ENCODE measurements at places on chromosomes 1 and 21.
A peak's percentile ranks its signal among the peaks of the same experiment; 100 is the strongest.

GRCh38 chr1:109388884-109389637 is 8.7 kb downstream of the SORT1 start:
- DNase-seq = no peak

DNA sequence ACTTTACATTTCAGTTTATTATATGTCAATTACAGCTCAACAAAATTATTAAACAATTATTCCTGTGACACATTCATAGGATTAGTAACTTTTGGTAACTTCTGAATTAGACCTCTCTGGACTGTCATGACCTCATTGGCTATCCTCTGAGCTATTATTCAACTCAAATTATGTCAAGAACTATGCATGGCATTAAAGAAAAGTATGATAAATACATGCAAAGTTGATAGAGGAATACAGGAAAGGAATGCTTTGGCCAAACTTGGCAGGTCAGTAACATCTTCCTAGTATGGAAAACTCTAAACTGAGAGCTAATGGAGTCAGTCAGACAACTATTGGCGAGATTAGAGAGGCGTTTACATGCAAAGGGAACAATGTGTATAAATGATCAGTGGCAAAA is 158.4 kb downstream of the DUSP10 start:
- no peak for DNase-seq

GRCh38 chr21:34743831-34744230 is 75.0 kb downstream of the CLIC6 start:
- DNase-seq = peak; percentile 56

DNA sequence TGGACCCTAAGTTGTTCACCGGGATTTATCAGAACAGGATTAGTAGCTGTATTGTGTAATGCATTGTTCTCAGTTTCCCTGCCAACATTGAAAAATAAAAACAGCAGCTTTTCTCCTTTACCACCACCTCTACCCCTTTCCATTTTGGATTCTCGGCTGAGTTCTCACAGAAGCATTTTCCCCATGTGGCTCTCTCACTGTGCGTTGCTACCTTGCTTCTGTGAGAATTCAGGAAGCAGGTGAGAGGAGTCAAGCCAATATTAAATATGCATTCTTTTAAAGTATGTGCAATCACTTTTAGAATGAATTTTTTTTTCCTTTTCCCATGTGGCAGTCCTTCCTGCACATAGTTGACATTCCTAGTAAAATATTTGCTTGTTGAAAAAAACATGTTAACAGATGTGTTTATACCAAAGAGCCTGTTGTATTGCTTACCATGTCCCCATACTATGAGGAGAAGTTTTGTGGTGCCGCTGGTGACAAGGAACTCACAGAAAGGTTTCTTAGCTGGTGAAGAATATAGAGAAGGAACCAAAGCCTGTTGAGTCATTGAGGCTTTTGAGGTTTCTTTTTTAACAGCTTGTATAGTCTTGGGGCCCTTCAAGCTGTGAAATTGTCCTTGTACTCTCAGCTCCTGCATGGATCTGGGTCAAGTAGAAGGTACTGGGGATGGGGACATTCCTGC is 3.9 kb upstream of the OLFML3 start:
- DNase-seq = peak; percentile 55

DNA sequence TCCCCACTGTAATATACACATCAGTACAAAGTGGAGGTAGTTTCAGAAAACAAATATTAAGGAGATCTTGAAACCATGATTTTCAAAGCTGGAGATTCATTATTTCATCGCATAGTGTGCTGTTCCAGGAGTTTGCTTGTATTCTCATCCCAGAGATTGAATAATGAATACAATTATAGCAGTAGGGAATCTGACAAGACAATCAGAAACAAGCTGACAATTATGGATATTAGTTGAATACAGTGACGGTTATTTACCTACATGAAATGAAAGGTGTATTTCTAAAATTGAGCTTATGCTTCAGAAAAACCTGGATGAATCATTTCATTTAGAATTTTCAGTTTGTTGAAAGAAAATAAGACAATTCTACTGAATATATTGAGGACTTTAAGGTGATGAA is 2119.0 kb downstream of the MRPL39 start:
- DNase-seq = no peak

GRCh38 chr1:997993-998744 is 1.7 kb downstream of the HES4 start:
- DNase-seq = no peak

GRCh38 chr1:20057886-20058420 is 12.0 kb upstream of the PLA2G5 start:
- DNase-seq = no peak

GRCh38 chr1:156123356-156124196 is 9.1 kb downstream of the LMNA start:
- peak; percentile 98 for DNase-seq

GRCh38 chr1:205856433-205856832 is 6.5 kb upstream of the PM20D1 start:
- DNase-seq = no peak

GRCh38 chr1:206850401-206850800 is 15.0 kb upstream of the IL20 start:
- no peak for DNase-seq

DNA sequence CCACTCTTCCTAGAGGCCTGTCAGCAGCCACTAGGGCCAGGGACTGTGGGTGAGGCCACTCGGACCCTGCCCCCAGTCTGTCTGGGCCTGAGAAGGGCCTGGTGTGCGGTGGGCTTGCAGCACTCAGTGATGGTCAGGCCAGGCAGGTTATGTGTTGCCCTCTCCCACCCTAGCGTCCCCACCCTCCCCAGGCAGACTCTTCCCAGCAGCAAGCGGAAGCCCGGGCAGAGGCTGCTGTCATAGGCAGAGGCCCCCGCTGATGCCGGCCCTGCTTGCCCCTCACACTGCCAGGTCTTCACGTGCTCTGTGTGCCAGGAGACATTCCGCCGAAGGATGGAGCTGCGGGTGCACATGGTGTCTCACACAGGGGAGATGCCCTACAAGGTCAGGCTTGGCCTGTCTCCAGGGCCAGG is 6.6 kb downstream of the ZBTB48 start:
- DNase-seq = no peak

DNA sequence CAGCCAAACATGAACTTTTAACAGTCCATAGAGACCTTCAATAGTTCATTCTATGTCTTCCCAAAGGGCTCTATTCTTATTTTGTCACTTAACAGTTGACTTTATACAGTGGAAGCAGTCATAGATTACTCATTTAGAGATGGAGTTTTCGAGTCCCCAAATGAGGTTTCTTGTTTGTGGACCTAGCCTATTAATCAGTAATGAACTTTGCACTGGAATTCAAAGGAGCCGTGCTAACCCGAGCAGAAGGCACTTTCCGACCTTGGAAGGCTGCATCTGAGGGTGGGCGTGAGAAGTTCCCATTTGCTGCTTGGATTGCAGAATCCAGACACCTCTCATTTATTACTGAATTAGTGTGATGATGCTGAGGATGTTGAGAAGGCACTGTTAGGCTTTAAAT is 46.4 kb downstream of the TTC39A start:
- no peak for DNase-seq

DNA sequence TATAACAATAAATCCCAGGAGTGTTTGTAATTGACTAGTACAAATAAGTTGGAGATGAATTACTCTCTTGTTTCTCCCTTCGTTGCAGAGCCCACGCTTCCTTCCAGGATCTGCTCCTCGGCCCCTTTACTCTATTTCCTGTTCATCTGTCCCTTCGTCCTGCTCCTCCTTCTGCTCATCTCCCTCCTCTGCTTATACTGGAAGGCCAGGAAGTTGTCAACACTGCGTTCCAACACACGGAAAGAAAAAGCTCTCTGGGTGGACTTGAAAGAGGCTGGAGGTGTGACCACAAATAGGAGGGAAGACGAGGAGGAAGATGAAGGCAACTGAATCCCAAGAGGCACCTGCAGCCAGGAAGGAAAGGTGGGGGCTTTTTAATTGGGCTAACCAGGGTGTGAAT is 26.4 kb upstream of the TTF2 start:
- DNase-seq = no peak

- no peak for DNase-seq
Observed at GRCh38 chr1:20538227-20538626, 14.1 kb upstream of the FAM43B start.

- DNase-seq = no peak
Observed at GRCh38 chr1:53369761-53370160, 41.9 kb upstream of the LRP8 start.

DNA sequence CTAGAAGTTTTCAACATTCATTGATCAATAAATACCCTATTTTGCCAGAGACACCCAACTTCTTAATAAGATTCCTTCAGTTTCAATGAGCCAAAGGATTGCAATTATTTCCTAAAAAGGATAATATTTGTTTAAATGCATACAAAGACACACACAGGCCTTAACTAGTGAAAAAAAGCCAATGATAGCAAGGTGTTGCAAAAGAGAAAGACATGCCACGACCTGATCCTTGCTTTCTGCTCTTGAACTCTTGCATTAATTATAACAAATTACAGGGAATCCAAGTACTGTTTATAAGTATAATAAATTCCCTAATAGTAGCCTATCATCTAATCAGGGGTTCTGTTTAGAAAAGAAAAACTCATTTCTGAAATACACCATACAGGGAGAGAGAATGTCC is 131.1 kb downstream of the PTPN14 start:
- no peak for DNase-seq

GRCh38 chr1:64030411-64030810 is 173.0 kb upstream of the UBE2U start:
- no peak for DNase-seq

GRCh38 chr1:99268021-99268420 is 3.7 kb downstream of the PLPPR4 start:
- DNase-seq = peak; percentile 23

DNA sequence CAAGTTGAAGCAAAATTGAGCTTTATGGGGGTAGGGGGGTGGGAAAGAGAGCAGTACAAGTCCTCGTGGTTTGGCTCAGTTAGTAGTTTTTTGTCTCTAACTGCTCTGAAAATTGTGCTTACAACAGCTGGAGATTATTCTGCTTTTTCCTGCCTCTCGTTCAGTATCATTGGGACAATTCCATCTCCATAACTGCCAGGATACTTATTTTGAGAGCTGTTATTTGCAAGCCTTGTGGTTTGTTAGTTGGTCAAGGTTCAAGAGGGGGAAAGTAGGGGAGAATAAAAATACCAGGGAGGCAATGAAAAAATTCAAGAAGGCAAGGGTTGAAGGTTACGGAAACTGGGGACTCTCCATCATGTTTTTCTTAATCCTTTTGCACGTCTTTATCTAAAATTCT is 811.8 kb upstream of the ADGRL2 start:
- DNase-seq = peak; percentile 48

DNA sequence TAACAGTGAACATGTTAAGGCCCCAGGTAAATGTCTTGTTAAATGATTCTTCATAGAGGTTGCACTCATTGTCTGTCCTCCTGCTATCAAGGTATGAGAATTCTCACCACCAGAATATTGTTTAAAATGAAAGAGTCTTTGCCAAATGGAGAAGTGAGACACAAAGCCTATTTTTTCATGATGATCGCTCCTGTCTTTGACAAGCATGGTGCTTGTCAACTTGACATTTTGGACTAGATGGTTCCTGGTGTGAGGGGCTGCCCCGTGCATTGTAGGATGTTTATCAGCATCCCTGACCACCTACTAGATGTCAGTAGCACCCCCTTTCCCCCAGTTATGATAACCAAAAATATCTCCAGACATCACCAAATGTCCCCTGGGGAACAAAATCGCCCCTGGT is 65.6 kb downstream of the MDM4 start:
- DNase-seq = no peak

DNA sequence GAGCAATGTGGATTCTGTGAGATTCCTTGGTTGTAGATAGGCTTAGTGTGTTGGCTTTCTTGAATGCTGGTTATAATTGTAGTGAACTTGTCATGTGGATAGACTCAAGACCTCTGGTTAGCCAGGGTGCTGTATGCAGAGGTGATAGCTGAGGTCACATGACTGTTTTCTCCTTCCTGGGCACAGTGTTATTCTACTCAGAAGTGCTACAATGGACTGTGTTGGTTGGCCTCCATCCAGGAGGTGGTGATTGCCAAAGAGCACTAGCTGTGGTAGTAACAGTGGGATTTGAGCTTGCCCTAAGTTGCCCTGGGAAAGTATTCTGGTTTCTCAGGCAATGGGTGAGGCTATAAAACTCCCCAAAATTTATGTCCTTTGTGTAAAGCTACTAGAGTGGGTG is 71.6 kb downstream of the SH3BGR start:
- no peak for DNase-seq

GRCh38 chr1:190475421-190476141 is 2.1 kb downstream of the BRINP3 start:
- peak; percentile 29 for DNase-seq

- no peak for DNase-seq
Observed at GRCh38 chr1:175067362-175068106, at the start of gene TNN. Gene TNN, plus strand, starts transcription at chr1:175067833. Its CDS starts 9,586 bp downstream, at chr1:175077419.

- no peak for DNase-seq
Observed at GRCh38 chr1:3708791-3709190, 43.5 kb upstream of the CCDC27 start.

GRCh38 chr1:98653123-98653522 is 8.4 kb upstream of the SNX7 start:
- no peak for DNase-seq

- DNase-seq = no peak
Observed at GRCh38 chr1:197770243-197770642, 5.0 kb downstream of the DENND1B start.

DNA sequence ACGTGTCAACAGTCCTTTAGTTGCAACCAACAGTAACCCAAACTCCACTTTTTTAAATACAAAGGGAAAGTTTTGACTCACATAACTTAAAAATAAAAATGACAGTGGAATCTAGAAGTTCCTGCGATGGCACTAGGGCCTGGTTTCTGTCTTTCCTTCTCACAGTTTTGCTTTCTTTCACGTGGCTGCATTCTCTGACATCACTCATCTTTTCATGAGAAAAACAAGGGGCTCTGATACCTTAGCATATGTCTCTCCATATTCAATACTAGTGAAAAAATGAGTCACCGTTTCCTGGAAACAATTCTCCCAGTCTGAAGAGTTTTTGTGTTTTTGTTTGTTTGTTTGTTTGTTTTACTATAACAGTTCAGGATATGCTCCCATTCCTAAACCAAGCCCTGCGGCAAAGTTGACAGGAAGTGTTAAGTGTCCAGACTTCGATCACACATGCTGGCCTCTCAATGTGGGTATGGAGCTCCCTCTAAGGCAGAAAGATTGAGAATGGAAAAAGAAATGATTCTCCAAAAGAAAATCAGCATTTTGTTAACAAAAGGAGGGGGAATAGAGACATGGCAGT is 483.3 kb downstream of the TTLL7 start:
- no peak for DNase-seq

GRCh38 chr1:94433866-94434265 is 15.7 kb downstream of the ABCD3 start:
- no peak for DNase-seq

- no peak for DNase-seq
Observed at GRCh38 chr1:93109578-93109977, 30.5 kb downstream of the MTF2 start.

- DNase-seq = peak; percentile 83
Observed at GRCh38 chr1:11550664-11551283, 71.8 kb downstream of the DISP3 start.

Measured in cardiac fibroblast (primary cell).